Stimulated activated CD8-positive, alpha-beta memory T cell treated with anti-CD3 and anti-CD28 coated beads, Interleukin-12 subunit alpha, Interleukin-12 subunit beta, amount 100 ng/mL, for 1 hour (primary cell): ENCODE measurements at places on chromosomes 5 and 9.

DNA sequence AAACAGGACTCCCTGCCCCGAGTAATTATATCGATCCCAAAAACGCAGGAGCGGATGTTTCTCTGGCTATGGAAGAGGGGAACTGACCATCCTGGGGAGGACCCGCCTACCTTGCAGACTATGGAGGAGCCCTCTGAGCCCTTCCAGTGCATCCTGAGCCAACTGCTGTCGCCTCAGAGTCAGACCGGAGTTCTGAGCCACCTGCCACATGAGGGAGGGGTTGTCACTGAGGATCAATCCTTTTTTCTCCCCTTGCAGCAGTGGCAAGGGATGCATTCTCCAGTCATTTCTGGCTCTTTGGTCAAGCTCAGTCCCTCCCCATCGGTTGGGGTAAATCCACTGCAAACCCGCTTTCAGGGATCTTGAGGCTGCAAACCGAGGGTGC lies 709 bp downstream of the FANCG start:
- no peak for DNase-seq

DNA sequence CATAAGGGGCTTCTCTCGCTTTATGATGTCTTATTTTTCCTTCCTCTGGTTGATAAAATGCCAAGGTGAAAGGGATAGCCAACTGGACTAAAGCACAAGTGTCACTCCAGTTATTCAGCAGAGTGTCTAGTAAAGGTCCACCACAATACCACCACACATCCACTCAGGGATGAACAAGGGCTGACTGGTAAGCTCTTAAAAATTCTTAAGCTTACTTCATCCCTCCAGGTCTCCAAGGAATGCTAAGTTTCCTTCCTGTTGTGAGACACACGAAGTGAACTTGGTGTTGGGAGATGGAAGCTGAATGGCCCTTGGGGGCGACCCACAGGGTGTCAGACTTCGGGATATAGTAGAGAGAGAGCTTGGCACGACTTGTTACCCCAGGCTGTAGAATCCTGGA lies 3.2 kb upstream of the HMGCS1 start:
- DNase-seq = no peak

- no peak for DNase-seq
These were observed 43.0 kb upstream of the GAS1 start for GRCh38 chr9:86990290-86990689.

GRCh38 chr9:136310273-136311030 lies 6.6 kb upstream of the CCDC187 start:
- no peak for DNase-seq

DNA sequence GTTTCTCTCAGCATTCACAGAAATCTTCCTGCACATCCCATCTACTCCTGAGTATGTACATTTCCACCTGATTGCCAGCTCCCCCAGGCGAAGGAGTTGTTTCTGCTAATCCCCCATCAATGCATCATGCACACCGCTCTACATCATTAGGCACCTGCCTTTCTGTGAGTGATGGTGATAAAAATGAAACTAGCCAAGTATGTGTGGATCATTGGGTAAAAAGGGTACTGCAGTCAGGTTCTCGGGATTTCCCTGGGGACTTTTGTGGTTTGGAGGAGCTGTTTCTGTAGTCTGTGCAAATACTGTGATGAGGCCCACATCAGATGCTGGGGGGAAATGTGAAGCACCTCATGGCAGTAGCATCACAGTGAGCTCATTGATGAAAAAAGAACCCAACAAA lies 30.4 kb downstream of the CAMK4 start:
- no peak for DNase-seq

- no peak for DNase-seq
These were observed 499.1 kb upstream of the GRIN3A start for GRCh38 chr9:102237520-102237919.

DNA sequence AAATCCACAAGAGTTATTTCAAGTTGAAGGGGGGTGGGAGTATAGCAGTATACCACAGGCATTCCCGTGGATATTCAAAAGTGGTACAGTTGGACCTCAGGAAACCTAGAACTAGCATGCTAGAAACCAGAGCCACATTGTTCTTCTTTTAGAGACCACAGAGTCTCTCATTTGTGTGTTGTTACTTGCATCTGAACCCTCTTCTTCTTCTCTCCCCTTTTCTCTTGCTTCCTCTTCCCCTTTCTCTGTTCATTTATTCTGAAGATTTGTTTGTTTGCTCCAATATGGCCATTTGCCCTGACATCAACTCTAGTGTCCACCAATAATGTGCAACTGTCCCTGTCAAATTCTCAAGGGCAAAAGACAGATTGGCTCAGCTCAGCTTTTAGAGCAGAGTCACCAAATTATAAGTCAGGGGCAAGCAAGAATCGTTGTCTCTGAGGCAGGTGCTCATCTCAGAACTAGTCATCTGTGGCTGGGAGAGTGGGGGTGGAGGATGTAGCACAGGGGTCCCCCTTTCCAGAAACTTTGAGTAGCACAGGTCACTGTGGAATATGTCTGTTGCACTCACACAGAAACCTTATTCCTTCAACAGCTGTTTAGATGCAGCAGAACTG lies 321.1 kb downstream of the ARRDC3 start:
- no peak for DNase-seq

DNA sequence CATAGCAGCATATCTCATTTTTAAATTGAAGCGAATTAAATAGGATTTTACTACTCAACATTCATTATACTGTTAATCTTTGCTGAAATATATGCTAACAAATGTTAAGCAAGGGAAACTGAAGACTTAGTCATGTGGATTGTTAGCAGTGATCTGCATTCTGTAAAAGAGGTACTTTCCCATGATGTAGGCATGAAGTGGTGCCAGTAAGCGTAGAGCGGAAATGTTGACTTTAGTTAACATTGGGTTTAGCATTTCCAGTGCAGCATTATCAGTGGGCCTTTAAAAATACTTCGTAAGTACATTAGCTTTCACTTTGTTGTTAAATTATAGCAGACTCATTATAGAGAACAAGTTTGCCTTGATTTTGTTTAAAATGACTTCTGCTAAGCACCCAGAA lies 130.3 kb downstream of the CDC42SE2 start:
- DNase-seq = peak; percentile 27

- no peak for DNase-seq
These were observed 38.0 kb upstream of the ADAM19 start for GRCh38 chr5:157613385-157614245.

DNA sequence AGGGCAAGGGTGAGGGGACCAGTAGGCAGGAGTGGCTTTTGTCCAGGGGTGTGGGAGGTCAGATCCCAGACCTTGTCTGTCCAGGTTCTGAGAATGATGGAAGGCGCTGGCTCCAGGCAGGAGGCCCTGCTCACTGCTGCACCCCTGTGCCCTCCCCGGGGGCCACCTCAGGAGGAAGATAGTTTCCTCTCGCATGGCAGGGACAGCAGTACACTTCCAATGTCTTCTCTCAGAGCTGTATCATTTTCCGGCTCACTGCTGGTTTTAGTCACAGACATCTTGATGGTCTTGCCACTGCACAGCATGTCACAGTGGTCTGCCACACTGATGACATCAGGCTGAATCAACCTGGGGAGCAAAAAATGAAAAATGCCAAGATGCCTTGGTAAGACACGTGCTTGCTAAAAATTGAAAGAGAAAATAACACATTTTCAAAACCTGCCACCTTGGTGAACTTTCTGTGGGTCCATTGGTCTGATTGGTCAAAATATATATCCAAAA lies 3.3 kb upstream of the SLC6A3 start:
- no peak for DNase-seq

DNA sequence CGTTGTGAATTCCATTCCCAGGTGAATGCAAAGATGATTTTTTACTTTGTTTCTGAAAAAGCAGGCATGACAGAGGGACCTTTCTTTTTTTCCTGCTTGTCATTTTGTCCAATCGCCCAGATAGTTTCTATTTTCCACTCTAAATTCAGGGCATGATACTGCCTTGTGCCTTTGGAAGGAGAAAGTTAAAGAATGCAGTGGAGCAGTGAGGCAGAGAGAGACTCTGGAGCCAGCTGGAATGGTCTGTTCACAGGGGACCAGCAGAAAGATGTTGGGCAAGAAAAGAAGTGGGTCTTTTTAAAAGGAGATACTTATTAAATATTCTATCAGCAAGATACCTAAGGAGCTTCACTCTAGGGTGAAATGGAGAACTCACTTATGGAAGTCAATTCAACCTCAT lies 532.3 kb downstream of the BRINP1 start:
- DNase-seq = no peak

GRCh38 chr5:37975531-37975930 lies 135.7 kb upstream of the GDNF start:
- no peak for DNase-seq

DNA sequence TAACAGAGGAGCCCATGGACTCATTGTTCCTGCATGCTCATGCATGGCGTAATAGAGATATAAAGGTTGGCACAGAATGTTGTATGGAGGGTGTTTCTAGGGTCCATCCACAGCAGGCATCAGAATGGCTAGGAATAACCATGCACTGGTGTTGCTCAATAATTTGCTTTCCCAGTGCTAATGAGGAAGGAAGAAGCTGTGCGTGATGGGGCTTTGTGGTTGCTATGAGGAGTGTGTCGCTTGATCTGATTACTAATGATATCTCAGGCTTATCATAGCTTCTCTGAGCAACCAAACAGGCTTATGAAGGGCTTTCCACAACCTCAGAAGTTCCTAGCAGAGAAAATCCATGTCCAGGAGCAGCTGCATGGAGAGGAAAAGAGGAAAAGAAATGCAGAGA lies 151.3 kb upstream of the TRPC7 start:
- no peak for DNase-seq
